ENCODE measurements at places on chromosomes 1 and 21.

DNA sequence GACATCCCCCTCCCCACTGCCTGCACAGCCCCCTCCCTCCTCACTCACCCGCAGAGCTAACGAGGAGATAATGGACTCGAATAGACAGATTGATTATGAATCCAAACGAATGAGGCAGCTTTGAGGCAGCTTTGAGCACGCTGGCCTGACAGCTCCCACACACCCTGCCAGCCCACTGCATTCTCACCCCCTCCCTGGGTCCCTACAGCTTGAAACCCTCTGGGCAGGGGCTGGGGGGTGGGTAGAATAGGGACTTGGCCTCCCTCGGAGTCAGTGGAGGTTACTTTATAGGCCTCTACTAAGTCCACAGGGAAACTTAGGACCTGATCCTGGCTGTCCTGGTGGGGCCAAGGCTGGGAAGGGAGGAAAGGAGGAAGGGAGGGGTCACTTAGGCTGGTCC, 1.9 kb downstream of the NTRK1 start:
- no peak for DNase-seq

- DNase-seq, result no peak
Measured at GRCh38 chr1:55931081-55931940, 648.1 kb downstream of the PLPP3 start.

DNA sequence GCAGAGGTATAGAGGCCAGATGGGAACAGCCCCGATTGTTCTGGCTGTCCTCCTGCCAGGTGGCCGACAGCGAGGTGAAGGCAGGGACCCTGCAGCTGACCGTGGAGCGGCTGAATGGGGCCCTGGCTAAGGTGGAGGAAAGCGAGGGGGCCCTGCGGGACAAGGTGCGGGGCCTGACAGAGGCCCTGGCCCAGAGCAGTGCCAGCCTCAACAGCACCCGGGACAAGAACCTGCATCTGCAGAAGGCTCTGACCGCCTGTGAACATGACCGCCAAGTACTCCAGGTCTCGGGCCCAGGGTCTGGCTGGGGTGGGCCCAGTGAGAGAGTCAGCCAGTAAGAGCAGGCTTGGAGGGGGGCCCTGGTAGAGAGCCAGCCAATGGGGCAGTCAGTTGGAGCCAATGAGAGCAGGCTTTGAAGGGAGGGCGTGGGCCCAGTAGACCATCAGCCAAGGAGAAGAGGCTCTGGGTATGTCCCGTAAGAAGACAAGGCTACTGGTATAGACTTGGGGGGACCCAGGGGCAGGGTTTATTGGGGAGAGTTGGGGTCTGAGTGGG, 11.3 kb downstream of the MFAP2 start:
- DNase-seq, result no peak

GRCh38 chr1:195434566-195435203, 1173.6 kb downstream of the KCNT2 start:
- no peak for DNase-seq

DNA sequence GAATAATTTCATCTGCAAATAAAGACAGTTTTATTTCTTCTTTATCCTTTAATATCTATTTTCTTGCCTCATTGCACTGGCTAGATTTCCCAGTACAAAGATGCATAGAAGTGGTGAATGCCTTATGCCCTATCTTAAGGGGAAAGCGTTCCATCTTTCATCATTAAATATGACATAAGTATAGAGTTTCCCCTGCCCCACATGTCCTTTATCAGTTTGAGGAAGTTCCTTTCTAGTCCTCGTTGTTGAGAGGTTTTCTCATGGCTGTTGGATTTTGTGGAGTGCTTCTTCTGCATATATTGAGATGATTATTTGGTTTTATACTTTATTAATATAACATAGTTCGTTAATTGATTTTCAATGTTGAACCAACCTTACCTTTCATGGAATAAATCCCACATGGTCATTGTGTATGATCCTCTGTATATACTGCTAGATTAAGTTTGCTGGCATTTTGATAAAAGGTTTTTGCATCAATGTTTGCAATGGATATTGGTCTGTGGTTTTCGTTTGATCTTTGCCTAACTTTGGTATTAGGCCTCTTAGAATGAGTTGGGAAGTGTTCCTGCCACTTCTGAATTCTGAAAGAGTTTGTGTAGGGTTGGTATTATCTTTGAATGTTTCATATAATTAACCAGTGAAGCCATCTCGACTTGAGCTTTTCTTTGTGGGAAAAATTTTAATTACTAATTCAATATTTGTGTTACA, 15.6 kb downstream of the PRKACB start:
- no peak for DNase-seq

- DNase-seq, result no peak
Measured at GRCh38 chr1:94727846-94728715, 92.1 kb upstream of the SLC44A3 start.

DNA sequence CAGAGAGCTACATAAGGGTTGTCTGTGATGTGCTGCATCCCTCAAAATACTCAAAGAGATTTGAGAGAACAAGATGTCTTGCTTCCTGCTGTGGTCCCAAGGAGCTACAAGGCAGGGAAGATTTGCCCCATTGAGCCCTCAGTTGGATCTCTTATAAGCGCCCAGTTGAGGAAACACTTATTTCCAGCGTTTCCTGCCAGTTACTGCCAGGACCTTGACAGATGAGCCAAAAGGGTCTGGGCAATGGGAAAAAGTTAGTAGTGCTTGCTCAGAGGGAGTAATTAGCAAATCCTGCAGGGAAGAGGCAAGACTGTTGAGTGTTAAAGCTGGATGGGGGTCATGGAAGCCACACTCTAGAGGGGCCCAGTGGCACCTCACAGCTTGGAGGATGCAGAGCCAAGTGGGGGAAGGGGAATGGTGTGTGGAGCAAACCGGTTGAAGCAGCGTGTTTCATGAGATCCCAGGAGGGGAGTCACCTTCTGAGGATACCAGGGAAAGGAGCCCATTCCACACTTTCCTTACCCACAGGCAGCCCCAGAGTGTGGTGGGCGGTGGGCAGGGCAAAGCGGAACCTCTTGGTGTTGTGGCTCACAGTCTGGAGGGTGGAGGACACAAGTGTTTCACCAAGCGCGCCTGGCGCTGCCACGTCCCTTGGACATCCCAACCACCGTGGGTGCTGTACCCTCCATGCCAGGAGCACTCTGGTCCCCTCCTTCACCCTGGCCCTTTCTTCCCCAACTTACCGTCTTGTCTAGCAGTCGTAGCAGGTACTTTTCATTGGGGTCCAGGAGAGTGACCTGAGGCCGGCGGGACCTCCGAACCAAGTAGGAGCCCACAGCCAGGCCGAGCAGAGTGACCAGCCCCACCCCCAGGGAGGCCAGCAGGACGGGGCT, 805 bp downstream of the CYB5R1 start:
- DNase-seq, result no peak

- no peak for DNase-seq
Measured at GRCh38 chr1:3321559-3322449, 132.7 kb upstream of the ARHGEF16 start.

DNA sequence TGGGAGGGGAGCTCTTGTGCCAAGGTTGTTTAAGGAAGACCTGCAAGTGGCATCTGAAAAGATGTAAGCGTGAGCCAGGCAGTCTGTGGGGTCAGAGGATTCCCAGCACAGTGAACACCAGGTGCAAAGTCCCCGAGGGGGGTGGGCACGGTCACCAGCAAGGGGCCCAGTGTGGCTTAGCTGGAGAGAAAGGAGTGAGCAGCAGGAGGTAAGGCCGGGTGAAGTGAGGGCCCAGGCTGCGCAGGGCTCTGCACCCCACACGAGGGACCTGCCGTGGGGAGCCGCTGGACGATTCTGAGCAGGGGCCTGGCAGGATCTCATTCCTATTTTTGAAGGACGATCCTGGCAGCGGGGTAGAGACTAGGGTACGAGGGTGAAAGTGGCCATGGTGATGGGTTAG, 4.1 kb downstream of the DDOST start:
- no peak for DNase-seq

GRCh38 chr21:45306832-45307571, 19.3 kb upstream of the POFUT2 start:
- no peak for DNase-seq

DNA sequence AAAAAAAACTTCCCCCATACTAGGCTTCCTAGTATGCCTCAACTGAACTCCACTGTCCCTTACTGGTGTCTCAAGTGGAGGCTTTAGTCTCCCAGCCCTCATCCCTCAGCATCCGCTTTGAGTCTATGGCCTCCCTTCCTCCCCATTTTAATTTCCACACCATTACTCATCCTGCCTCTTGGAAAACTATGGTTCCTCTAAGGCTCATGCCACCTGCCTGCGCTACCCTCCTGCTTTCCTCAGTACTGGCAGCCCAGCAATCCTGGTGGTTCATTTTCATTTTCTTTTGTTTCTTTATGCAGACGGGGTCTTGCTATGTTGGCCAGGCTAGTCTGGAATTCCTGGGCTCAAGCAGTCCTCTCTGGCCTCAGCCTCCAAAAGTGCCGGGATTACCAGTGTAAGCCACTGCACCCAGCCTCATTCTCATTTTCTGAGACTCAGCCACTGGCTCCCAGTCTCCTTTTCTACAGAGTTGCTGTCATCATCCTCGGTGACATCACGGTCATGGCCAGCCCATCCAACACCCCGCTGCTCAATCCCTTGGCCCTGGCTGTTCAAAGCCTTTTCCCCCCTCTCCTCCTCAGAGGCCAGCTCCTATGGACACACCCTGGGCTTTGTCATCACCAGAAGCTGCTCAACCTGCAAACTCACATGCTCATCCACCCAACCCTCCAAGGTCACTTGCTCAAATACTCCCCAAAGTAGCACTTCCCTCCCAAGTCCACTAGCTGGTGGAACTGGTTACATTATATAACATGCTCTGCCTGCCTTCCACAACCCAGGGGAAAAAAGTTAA, 2.3 kb upstream of the PMVK start:
- DNase-seq, result no peak

DNA sequence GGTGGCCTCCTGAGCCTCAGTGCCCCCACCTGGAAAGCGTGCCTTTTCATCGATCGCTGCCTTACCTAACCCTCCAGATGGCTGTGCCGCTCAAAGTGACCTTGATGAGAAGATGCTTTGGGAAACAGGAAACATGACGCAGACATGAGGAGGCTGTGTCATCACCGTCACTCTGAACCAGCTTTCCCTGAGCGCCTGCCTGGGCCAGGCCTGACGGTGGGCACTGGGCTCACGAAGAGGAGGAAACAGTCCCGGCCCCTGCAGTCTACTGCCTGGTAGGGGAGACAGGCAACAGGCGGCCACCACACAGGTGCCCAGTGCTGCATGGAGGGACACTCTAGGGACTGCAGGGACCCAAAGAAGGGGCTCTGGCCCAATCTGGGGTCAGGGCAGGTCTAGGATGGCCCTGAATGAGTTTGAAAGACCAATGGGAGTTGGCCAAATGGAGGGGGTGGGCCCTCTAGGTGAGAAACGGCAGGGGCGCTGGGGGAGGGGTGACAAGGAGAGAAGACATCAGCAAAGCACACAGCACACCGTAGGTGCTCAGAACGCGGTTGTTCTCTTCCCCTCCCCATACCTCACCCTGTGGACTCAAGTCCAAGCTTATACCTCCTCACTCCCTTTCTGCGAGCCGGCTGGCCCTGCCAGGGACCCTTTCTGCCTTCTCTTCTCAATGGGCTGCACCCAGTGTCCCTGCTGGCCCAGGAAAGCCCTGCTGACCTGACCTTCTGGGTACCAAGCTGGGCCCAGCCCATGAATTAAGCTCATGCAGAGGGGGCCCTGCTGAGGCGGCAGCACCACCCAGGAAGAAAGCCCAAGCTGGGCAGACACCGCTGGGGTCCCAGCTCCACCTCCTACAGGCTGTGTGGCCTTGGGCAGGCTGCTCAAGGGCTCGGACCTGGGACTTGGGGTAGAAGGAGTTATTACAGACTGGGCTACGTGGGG, 44.9 kb downstream of the GLIS1 start:
- DNase-seq, result no peak

DNA sequence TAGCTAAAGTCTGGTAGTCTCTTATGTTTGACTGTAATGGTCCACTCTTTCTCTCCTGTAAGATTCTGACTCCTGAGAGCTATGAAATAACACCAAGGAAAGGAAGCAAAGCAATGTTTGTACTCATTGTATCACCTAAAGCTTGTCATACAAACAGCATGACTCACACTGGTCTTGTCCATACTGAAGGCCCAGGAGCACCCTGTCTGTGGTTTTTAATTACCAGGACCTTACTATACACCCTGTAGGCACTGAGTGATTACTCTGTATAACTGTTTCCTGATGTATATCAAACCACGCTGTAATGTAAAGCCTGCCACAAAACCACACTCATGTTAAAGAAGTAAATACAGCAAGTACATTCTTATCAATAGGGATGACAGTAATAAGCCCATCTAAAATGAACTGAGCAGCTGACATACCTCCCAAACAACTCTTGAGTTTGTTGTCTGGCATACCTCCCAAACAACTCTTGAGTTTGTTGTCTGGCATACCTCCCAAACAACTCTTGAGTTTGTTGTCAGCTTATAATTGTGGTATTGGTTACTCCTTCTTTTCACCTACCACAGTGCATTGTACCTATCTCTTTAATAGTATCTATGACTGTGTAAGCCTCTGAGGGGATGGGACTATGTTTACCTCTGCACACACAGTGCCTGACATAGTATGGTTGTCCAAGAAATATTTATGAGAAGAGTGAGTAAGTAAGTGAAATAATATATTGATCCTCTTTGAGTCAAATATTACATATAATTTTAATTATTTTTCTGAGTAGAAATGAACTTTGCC, 11.6 kb upstream of the TNFSF18 start:
- DNase-seq, result no peak

- no peak for DNase-seq
Measured at GRCh38 chr1:91171898-91172297, 150.1 kb upstream of the ZNF644 start.

- DNase-seq, result peak; percentile 37
Measured at GRCh38 chr1:234989019-234989418, 139.6 kb downstream of the TOMM20 start.

Data from CD4-positive, alpha-beta T cell treated with Interleukin-2 at 100 ng/mL for 4 hours (primary cell).